CD4-positive, alpha-beta T cell treated with Interleukin-15 for 4 hours (primary cell): ENCODE measurements at places on chromosomes 13 and 19.

- peak; percentile 83 for DNase-seq
These were observed 55.4 kb downstream of the SACS start for GRCh38 chr13:23377983-23378632.

GRCh38 chr13:20699715-20700114 is 3.8 kb upstream of the IL17D start:
- DNase-seq, result no peak

- no peak for DNase-seq
These were observed 8.9 kb downstream of the PINLYP start for GRCh38 chr19:43584484-43584883.

- DNase-seq, result no peak
These were observed 2.7 kb downstream of the ARGLU1 start for GRCh38 chr13:106565127-106565775.

- DNase-seq, result no peak
These were observed 24.4 kb upstream of the URAD start for GRCh38 chr13:28012896-28013295.

- DNase-seq, result no peak
These were observed 165.2 kb downstream of the GGACT start for GRCh38 chr13:100423375-100423774.

DNA sequence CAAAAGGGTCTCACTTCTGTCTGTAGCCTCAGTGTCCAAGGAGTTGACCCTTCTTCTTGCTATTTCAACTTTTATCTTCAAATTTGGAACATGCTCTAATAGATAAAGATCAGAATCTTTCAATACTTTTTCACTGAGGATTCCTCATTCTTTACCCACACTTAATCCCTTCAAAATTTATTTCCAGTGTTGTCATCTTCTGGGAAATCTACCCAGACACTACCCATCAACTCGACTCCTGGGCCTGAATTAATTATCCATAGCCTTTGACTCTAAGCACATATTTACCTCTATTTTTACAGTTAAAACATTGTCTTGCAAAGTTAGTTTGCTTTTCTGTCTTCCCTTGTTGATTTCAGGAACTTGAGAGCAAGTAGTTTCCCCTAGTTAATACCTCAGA is 1022.5 kb downstream of the PCDH9 start:
- DNase-seq, result no peak

GRCh38 chr19:56966225-56966696 is 125.7 kb upstream of the PEG3 start:
- no peak for DNase-seq

DNA sequence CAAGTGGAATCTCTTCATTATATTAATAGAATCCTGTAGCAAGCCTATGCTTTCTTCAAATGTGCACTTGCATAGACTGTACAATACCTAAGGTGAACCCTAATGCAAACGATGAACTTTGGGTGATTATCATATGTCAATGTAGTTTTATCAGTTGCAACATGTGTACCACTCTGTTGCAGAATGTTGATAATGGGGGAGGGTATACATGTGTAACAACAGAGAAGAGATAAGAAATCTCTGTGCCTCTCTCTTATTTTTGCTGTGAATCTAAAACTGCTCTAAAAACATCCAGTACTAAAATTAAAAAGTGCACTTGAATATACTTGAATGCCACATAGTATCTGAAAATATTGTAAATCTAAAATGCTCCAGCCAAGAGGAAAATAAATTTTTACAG is 820.8 kb upstream of the MIR17HG start:
- no peak for DNase-seq

GRCh38 chr19:13748169-13748828 is 16.0 kb upstream of the MRI1 start:
- DNase-seq, result peak; percentile 10

- DNase-seq, result no peak
These were observed 35.0 kb upstream of the FRY start for GRCh38 chr13:31996601-31997000.

GRCh38 chr19:54481326-54481930 is 8.3 kb upstream of the CDC42EP5 start:
- peak; percentile 37 for DNase-seq

GRCh38 chr13:43830497-43830881 is 43.7 kb upstream of the ENOX1 start:
- no peak for DNase-seq

GRCh38 chr13:60501236-60501635 is 104.2 kb downstream of the TDRD3 start:
- no peak for DNase-seq

DNA sequence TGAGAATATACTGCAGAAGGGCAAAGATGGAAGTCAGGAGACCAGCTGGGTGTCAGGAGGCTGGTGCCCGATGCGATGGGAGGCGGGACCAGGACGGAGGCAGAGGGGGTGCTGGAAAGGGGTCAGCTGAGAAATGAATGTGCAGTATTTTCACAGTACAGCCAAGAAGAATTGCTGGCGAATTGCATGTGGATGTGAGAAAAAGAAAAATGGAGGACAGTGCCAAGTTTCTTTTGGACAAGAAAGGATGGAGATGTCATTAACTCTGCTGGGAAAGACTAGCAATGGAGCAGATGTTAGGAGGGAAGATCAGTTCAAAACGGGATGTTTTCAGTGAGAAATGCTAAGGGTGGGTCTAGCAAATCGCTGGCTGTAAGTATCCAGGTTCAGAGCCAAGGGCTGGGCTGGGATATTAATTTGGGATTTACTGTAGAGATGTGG is 7.0 kb downstream of the CRYL1 start:
- no peak for DNase-seq

GRCh38 chr13:111139873-111140561 is 24.9 kb downstream of the ARHGEF7 start:
- DNase-seq, result no peak

GRCh38 chr13:82627183-82627582 is 1255.1 kb downstream of the SLITRK1 start:
- no peak for DNase-seq

- DNase-seq, result no peak
These were observed 222.9 kb downstream of the GGACT start for GRCh38 chr13:100365680-100366079.

GRCh38 chr19:35513628-35514281 is at the start of gene DMKN:
Gene DMKN, minus strand, starts transcription at chr19:35513649. Its CDS starts 174 bp downstream, at chr19:35513475.
- DNase-seq, result no peak

GRCh38 chr19:45136507-45137178 is 24.1 kb downstream of the NKPD1 start:
- no peak for DNase-seq

- DNase-seq, result no peak
These were observed 1190.5 kb upstream of the SLC10A2 start for GRCh38 chr13:104256701-104257100.

- no peak for DNase-seq
These were observed 167.3 kb upstream of the RNF113B start for GRCh38 chr13:98344392-98344791.

GRCh38 chr13:51025245-51025905 is 85.7 kb downstream of the C13orf42 start:
- no peak for DNase-seq

DNA sequence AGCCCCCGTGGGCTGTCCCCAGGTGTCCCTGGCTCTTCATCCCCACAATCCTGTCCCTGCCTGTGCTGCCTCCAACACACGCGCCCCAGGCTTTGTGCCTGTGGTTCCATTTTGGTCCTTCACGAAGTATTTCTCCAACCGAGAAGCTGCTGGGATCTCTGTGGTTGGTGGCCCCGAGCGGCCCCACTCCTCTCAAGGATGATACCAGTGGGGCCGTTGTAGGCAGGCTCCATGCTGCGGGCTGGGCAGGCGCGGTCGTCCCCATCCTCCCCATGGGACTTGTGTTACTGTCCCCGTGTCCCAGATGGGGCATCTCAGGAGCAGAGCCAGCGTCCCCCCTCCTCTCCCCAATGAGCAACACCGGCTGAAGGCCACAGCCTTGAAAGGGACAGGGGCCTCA is 3.7 kb upstream of the ZNF554 start:
- no peak for DNase-seq

GRCh38 chr19:31354799-31355664 is 5.8 kb upstream of the TSHZ3 start:
- no peak for DNase-seq

GRCh38 chr19:48731452-48731851 is 9.0 kb downstream of the RASIP1 start:
- no peak for DNase-seq

DNA sequence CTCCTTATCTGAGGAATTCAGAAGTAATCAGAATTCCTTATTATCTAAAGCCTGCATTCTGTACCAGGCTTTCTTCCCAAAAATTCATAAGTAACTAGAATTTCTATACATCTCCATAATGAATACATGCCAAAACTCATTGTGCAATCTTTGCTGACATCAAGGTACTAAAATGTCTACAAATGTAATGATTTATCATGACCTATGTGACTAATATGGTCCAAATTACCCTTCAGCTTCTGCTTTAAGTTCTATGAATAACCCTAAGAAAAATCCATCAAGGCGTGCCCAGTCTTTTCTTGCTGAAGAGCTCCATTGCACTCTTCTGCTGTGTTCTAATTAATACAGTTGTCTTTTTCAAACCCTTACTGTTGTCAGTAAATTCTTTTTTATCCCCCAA is 58.5 kb upstream of the SLITRK1 start:
- DNase-seq, result no peak

- no peak for DNase-seq
These were observed 4.9 kb downstream of the ARHGEF7 start for GRCh38 chr13:111119966-111120365.
